ENCODE measurements at places on chromosomes 2 and 18. TPM values are rescaled to one million over a fixed set of nuclear protein-coding genes. Genes with fewer than 3 reads are reported as not detected.

GRCh38 chr2:42140496-42140895 lies 28.7 kb upstream of the EML4 start:
- DNase-seq = no peak

DNA sequence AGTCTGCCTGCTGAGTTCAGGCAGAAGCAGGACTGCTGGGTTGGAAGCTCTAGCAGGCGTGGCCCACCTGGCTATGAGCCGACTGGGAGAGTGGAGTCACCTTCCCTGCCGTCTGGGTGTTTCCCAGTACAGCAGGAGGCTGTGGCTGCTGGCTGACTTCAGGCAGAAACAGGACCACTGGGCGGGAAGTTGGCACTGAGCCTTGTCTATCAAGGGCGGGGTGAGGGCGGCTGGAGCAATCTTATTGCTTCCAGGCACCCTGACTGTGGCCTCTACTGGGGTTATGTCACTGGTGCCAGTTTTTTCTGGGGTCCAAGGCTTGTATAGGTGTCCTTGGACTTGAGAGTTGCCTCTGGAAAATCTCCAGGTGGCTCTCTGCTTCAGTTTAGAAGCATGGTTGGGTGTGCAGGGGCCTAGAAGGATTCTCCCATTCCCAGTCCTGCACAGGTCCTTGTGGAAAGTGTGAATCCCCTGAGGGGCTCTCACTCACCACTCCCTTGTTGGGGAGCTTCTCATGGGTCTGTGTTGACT lies 30.5 kb downstream of the LTBP1 start:
- no peak for DNase-seq

- no peak for DNase-seq
Observed at GRCh38 chr2:224918626-224919471, 123.4 kb downstream of the DOCK10 start.

- DNase-seq = no peak
Observed at GRCh38 chr2:121599963-121600651, 49.2 kb downstream of the CLASP1 start.

GRCh38 chr18:57207124-57207916 lies 60.4 kb downstream of the BOD1L2 start:
- DNase-seq = no peak

DNA sequence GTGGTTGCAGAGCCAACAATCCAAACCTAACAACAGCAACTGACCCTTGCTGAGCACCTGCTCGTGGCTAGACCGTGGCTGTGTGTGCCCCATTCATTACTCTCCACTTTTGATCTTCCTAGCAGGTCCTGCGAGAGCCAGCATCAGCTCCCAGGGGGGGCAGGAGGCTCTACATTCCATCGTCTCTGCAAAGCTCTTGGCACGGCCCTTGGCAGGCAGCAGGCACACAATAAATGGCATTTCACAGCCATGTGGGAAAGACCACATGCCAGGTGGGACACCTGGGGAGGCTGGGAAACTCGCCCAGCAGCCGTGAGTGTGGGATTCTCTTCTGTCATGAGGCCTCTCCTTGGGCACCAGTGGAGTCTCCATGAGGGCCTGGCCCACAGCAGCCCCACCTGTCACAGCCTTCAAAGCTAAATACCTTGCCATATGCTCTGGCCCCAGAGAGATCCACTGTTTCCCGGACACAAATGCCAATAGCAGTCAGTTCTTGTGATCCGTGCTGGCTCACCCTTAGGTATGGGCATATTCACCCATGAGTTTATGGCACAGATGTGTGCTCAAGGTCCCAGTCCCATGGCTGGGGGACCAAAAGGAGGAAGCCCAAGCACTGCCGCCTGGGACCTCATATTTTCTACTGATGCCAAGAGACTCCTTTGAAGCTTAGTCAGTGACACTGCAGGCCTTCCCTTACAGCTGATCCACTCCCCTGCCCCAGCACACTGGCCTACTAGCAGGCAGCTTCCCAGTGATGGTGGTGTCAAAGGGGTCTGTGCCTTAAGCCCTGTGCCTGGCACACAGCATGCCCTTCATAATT lies 6.8 kb upstream of the TEX51 start:
- DNase-seq = no peak

GRCh38 chr2:190841707-190842505 lies 38.7 kb upstream of the GLS start:
- DNase-seq = no peak

The TM4SF20 gene
- not detected for total RNA-seq

The CLHC1 gene
- total RNA-seq = 56.6 TPM

The ABCG5 gene
- total RNA-seq = not detected

The CCDC74B gene
- 5.2 TPM for total RNA-seq

The CNGA3 gene
- 0.85 TPM for total RNA-seq
